ENCODE measurements at places on chromosomes 7 and 10. TPM values are rescaled to one million over a fixed set of nuclear protein-coding genes. Genes with fewer than 3 reads are reported as not detected.

The NEURL1 gene
- total RNA-seq = 0.50 TPM

The OR6B1 gene
- total RNA-seq = not detected

The ITPRID1 gene
- total RNA-seq = not detected

DNA sequence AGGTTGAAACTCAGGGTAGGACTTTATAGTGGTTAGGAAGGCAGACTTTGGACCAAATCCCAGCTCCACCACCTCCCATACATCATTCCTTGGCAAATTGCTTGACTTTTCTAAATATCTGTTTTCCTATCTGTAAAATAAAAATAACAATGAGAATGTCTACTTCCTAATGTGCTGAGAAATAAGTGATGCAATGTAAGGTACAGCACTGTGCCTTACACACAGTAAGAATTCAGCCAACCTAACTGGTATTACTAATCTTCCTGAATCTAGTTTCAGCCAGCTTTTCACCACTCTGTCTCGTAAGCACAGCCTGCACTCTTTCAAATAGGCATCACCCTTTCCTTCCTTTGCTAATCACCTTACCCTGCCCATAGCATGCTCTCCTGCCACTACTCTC, 9.7 kb downstream of the PRLHR start:
- no peaks in the 10 kb centered on the region for H3K4me1 ChIP-seq
- no peak overlapping the region for H3K27ac ChIP-seq
- H3K27me3 ChIP-seq = peaks cover 15% of the 10 kb centered on the region
- no peak overlapping the region for H3K4me3 ChIP-seq
- DNase-seq = no peak

GRCh38 chr10:81135851-81136250, 598.1 kb downstream of the SH2D4B start:
- no peaks in the 10 kb centered on the region for H3K4me1 ChIP-seq
- H3K27me3 ChIP-seq = no peaks in the 10 kb centered on the region
- no peaks in the 10 kb centered on the region for H3K36me3 ChIP-seq
- H3K27ac ChIP-seq = no peak overlapping the region

DNA sequence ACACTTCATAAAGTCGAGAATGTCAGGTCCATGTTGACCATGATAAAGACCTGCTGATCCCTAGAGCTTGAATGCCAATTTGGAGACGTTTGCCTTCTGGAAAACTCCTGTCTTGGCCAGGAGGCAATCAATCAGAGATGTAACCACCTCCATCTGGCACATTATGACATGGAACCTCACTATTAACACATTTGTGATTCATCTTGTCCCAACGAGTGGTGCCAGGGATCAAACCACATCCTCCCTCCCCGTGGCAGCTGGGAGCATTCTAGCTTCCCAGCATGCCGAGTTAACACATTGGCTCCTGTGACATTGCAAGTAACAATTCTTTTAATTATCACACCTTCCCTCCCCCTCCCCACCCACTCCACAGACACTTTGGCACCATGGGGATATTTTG, 84.0 kb upstream of the PPP1R17 start:
- no peak overlapping the region for H3K27ac ChIP-seq
- no peak overlapping the region for H3K4me3 ChIP-seq
- DNase-seq = no peak
- no peaks in the 10 kb centered on the region for H3K36me3 ChIP-seq
- no peaks in the 10 kb centered on the region for H3K27me3 ChIP-seq

GRCh38 chr7:158097106-158097452, 490.5 kb downstream of the PTPRN2 start:
- H3K27me3 ChIP-seq = peaks cover 5% of the 10 kb centered on the region
- H3K27ac ChIP-seq = no peak overlapping the region
- H3K36me3 ChIP-seq = no peaks in the 10 kb centered on the region
- H3K4me3 ChIP-seq = no peak overlapping the region
- H3K4me1 ChIP-seq = no peaks in the 10 kb centered on the region

All from T-helper 17 cell (primary cell).